ENCODE measurements at places on chromosomes 1 and 21.
A peak's percentile ranks its signal among the peaks of the same experiment; 100 is the strongest.

- DNase-seq = peak; percentile 54
Measured at GRCh38 chr1:53182111-53182593, 14.5 kb upstream of the CPT2 start.

DNA sequence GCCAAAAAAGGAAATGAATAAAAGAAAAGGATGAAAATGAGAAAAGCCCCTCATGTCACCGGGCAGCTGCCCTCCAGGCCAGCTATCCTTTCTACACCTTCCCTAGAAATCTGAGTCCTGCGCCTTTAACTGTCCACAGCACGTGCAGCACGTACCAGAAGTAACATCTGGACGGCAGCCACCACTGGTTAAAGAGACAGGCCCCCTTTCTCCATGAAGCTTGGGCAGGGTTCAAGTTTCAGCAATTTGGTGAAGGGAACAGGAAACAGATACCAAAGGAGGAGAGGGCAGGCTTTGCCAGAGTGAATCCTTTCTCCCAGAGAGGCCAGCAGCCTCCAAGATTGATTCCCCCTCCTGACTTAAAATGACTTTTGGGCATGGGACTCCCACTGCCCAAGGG lies 3.6 kb upstream of the KIAA2013 start:
- DNase-seq = no peak

DNA sequence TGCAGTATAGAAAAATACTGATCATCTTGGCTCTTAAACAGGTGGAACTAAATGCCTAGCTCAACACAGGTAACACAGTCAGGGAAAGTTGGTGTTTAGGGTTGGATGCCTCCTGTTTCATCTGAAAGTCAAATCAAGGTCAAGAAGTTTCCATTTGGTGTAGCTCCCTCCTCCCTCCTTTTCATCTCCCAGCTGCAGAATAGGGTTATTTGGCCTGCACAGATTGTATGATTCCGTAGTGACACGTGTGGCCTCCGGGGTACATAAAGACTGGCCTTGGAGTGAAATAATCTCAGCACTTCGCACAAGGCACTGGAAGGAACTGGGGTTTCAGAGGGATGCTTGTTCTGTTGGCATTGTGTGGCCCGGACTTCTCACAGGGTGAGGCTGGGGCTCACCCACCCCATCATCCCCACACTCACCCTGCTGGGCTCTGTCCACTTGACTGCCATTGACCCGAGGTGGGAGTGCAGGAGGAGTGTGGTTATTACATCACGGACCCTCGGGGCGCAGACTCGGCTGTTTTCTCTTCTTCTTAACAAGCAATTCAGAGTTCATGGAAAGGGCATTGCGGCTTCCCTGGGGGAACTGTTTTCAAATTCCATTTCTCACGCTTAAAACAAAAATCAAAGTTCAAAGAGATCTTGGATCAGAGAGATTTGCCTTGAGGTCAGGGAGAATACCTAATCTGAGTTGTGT lies 18.4 kb downstream of the IGSF5 start:
- no peak for DNase-seq

DNA sequence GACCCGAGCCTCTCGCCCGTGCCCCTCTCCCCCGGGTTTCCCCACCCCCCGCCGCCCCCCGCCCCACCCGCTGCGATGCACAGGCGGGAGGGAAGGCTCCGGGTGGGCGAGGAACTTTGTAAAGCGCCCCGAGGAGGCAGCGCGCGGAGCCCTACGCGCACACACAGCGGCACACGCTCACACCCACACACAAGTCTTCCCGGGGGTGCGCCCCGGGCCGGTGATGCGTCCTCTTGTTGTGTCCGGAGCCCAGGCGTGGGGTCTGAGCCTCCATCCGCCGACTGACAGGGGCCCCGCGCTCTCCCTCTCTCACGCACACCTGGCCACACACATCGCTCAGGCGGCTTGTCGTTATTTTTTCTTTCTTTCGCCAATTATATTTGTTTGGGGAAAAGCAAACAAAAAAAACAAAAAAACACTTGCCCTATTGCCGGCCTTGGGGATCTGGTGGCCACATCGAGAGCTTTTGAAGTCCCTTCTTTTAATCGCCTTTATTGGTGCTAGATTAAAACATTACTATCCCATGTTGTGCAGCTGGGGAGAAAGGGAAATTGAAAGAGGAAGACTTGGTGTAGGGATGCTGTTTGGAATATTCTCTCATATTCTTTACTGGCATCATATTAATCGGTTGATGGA lies 770 bp downstream of the NTNG1 start:
- no peak for DNase-seq

Data from stimulated activated CD8-positive, alpha-beta memory T cell treated with anti-CD3 and anti-CD28 coated beads, Interleukin-7, amount 100 ng/mL, for 1 hour (primary cell).